T-cell (primary cell): ENCODE measurements at places on chromosomes 11 and 22.

DNA sequence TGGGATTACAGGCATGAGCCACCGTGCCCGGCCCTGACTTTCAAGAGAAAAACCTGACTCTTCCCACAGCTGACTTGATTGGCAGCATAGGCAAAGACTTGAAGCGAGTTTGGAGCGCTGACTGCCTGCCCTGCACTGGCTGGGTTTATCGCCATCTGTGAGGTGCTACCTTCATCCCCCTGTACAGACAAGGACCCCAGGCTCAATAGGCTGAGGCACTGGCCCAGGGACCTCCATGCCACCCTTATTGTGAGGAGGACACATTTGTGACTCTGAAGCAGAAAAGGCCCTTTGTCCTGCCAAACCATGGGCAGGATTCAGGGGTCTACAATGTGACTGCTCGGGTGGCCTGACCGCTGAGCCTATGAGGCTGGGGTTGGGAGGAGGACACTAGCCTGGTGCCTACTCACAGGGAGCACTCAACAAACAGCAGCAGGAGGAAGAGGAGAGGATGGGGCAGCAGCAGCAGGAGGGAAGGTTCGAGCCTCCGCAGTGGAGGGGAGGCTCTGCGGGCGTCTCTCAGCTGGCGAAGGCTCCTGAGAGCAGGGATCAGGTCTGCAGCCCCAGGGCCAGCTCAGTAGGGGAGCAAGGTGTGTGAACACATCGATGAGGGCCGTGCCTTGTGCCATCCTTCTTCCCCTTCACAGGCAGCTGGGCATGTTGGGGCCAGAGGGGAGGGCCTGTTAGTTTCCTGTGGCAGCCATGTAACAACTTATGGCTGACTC is 72.9 kb upstream of the WNT7B start:
- DNase-seq = no peak

- no peak for DNase-seq
Measured at GRCh38 chr11:134942681-134943080, 530.6 kb upstream of the B3GAT1 start.

- no peak for DNase-seq
Measured at GRCh38 chr11:34344768-34345539, 12.9 kb downstream of the ABTB2 start.

GRCh38 chr22:30208631-30209603 is 37.6 kb downstream of the LIF start:
- DNase-seq = no peak

DNA sequence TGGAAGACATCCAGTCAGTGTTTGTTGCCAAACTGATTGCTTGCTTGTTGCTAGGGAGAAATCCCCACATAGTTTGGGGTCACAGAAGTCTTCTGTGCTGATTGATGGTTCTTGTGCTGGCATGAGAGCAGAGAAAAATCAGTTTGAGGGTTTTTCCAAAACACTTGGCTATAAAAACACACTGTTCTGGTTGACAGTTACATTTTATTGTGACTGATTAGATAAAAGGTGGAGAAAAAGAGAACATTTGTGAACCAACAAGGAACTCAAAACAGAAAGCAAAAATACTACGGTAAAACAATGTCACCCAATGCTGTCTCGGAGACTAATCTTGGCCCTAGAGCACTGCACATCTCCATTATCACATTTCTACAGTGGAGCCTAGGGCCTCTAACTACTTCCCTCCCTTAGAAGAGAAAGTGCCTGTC is 14.4 kb upstream of the EIF4G2 start:
- no peak for DNase-seq
